ENCODE measurements at places on chromosomes 13 and 19.
A peak's percentile ranks its signal among the peaks of the same experiment; 100 is the strongest.

- no peak for DNase-seq
Observed at GRCh38 chr19:29681422-29682235, 16.4 kb downstream of the PLEKHF1 start.

DNA sequence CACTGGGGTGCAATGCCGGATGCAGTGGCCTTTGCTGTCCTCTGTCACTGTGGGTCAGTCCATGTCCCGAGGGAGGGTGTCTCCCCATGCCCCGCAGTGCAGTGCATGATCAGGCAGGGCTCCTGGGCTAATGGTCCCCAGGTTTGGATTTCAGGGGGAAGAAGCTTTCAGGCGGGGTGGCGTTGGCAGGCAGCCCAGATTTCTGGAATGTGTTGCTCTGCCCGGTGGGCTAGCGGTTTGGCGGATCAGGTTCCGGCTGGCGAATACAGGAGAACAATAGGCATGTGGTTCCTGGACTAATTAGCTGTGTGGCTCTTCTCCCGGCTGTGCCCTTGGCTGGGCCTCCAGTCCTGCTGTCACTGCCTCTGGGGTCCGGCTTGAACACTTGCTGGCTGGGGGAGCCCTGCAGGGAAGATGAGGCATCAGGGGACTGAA is 141.3 kb downstream of the FGF9 start:
- DNase-seq = no peak

- DNase-seq = no peak
Observed at GRCh38 chr13:83449668-83450395, 432.4 kb downstream of the SLITRK1 start.

DNA sequence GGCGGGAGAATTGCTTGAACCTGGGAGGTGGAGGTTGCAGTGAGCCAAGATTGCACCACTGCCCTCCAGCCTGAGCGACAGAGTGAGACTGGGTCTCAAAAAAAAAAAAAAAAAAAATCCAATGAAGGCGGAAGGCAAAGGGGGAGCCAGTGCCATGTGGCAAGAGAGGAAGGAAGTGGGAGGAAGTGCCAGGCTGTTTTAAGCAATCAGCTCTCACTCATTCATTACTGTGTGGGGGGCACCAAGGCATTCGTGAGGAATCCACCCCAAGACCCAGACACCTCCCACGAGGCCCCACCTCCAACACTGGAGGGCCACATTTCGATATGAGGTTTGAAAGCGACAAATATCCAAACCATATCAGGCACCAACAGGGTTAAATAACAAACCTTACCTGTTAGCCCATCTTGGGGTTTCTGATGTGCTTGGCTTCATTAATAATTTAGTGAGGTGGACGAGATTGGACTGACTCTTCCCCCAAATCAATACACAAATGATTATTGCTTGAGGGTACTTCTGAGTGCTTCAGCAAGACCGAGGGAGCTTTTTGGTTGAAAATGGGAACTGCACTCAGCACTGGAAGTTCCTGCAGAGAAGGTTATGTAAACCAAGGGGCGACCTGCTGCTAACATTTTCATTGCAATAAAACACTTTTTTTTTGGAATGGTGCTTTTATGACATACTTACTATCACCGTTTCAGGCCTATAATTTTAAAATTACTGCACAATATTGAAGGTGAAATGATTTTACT is 7.5 kb upstream of the LRP3 start:
- DNase-seq = no peak

GRCh38 chr19:40614622-40615411 is 13.6 kb downstream of the LTBP4 start:
- DNase-seq = peak; percentile 96

DNA sequence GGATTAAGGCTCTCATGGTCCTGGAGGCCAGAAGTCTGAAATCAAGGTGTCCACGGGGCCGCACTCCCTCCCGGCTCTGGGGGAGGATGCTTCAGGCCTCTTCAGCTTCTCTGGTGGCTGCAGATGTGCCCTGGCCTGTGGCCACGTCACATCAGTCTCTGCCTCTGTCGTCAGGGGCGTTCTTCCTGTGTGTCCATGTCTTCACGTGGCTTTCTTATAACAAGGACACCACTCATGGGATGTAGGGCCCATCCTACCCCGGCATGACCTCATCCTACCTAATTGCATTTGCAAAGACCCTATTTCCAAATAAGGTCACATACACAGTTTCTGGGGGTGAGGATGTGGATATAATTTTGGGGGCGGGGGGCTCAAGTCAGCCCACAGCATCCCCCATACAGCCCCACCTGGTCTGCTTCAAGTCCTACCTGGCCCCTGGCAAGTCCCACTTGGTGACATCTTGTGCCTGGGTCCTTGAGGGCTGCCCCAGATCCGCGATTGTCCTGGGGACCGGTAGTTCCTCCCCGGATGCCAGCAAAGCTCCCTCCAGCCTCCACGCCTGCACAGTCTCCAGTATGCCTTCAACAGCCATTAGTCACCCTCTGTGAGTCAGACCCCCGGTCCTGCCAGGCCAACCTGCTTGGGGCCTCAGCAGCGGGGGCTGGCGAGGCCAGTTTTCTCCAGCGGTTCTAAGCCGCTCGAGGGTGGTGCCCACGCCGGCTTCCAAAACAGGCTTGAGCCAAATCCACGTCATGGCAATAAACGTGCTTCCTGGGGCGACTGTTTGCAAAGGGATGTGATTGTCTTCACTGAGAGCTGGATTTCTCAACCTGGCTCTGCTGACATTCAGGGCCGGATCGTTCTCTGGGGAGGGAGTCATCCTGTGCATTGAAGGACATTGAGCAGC is 32.2 kb downstream of the MYO9B start:
- no peak for DNase-seq

GRCh38 chr13:113411216-113412023 is 41.9 kb downstream of the ADPRHL1 start:
- no peak for DNase-seq

- no peak for DNase-seq
Observed at GRCh38 chr19:45296355-45296754, 26.3 kb downstream of the CKM start.

DNA sequence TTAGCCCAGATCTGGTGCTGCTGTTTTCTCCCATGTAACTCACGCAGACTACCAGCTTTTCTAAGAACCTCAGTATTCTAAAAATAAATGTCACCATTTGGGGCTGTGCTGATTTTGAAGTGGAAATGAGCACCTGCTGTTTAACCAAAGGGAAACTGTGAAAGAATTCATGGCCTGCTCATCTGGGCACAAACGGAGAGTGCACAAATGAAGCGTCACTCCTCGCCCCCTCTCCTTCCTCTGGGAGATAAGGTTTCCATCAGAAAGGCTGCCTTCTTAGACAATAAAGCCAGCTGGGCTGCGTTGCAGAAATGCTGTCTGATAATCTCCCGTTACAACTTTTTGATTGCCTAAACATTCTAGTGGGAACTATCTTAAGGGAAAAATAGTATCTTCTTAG is 73.7 kb upstream of the SLC15A1 start:
- DNase-seq = no peak

GRCh38 chr13:113938716-113939115 is 35.2 kb downstream of the C13orf46 start:
- DNase-seq = no peak

GRCh38 chr13:28530729-28531076 is 35.8 kb upstream of the FLT1 start:
- DNase-seq = no peak

GRCh38 chr19:44024900-44025216 is 321 bp upstream of the ZNF222 start:
- no peak for DNase-seq

DNA sequence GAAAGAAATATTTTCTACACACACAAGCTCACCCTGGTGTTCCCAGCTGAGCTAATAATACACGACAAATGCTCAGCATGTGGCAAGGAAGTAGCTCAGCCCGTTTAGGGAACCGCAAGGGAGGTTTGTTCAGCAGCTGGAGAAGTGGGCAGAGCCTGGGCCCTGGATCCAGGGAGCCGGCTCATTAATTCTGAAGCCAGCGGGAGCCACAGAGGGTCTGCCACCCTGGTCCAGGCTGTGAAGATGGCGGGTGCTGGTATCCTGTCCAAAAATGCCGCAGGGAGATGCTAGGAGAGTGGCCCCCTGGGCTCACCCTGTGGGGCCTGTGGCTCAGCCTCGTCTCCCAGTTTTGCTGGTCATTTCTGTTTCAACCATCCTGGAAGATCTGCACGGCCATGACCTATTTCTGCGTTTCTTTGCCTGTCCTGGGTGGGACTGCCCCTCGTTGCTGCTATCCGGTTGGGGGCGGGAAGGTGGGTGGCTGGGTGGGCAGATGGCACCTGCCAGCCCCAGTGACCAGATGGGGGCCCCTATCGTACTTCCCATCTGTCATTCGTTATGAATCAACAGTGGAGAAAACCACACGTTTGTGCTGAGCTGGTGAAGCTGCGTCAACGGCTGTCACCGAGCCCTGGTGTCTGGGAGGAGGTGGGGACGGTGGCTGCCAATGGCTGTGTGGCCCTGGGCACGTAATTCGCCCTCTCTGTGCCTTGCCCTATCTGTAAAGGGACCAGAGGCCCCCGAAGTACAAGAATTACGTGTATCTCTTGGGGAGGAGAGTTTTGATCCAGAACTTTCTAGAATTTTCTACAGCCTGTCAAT is 2.7 kb upstream of the GNA15 start:
- peak; percentile 62 for DNase-seq

DNA sequence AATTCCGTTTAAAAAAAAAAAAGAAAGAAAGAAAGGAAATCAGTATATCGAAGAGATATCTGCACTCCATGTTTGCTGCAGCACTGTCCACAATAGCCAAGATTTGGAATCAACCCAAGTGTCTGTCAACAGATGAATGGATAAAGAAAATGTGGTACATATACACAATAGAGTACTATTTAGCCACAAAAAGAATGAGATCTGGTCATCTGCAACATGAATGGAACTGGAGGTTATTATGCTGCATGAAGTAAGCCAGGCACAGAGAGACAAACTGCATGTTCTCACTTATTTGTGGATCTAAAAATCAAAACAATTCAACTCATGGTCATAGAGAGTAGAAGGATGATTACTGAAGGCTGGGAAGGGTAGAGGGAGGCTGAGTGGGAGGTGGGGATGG is 16.3 kb downstream of the ZNF565 start:
- DNase-seq = no peak

- no peak for DNase-seq
Observed at GRCh38 chr19:17751912-17752273, 616 bp downstream of the FCHO1 start.

DNA sequence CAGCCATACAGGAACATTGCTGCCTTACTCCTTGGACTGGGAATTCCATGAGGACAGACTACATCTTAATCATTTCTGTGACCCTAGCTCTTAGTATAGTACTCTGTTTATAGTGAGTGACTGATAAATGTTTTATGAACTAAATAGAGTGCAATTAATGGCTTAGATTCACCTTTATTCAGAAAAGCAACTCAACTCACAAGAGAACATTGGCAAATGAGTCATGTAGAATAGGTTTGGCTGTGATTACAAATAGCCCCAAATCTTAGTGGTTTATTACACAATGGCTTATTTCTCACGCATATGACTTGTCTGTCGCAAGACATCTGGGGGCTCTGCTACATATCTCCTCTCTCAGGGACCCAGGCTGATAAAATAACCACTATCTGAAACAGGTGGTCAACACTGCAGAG is 121.6 kb upstream of the KL start:
- no peak for DNase-seq

DNA sequence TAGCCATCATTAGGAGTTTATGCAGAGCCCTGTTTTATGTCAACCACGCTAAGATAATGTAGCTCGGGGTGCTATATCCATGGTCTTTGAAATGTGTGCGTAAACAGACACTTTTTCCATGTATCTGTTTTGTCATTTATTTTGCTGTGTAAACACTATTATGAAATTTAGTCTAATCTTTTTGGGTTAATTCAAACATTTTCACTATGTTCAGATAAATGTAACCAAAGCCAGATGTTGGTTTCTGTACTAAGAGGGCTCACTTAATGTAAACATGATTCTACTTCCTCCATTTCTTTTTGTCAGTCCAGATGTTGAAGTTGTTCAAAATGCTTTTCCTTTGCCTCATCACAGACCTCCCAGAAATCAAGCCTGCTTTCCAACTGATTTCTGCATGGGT is 499.5 kb upstream of the GPC6 start:
- DNase-seq = no peak

DNA sequence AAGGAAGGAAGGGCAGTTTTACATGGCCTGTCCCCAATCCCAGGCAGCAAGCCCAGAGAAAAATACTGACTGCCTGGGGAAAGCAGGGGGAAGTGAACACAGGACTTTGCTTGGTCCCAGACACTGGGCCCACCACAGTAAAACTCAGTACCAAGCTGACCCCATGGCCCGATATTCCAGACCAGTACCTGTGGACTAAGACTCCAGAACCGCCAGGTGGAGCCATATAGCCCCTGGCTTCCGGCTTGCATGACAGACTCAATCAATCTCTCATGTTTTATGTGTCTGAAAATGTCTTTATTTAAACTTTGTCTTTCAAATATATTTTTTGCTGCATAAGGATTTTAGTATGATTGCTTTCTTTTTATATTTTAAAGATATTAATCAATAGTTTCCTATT is 767.9 kb upstream of the SLITRK6 start:
- no peak for DNase-seq

DNA sequence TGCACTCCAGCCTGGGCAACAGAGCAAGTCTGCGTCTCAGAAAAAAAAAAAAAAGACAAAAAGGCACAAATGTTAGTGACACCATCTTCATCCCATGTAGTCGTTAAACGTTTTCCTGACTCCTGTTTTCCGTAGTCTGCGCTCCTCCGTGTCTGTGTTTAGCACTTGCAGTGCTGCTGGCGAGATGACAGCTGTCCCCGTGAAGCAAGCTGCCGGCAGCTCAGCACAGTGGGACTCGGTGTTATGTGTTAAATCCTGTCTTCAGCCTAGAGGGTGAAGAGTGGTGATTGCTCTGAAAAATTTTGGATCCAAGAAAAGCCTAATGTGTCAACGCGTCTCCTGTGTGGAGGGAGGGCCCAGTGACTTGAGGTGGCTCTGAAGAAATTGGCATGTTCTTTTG is 18.4 kb downstream of the UBXN6 start:
- DNase-seq = no peak

DNA sequence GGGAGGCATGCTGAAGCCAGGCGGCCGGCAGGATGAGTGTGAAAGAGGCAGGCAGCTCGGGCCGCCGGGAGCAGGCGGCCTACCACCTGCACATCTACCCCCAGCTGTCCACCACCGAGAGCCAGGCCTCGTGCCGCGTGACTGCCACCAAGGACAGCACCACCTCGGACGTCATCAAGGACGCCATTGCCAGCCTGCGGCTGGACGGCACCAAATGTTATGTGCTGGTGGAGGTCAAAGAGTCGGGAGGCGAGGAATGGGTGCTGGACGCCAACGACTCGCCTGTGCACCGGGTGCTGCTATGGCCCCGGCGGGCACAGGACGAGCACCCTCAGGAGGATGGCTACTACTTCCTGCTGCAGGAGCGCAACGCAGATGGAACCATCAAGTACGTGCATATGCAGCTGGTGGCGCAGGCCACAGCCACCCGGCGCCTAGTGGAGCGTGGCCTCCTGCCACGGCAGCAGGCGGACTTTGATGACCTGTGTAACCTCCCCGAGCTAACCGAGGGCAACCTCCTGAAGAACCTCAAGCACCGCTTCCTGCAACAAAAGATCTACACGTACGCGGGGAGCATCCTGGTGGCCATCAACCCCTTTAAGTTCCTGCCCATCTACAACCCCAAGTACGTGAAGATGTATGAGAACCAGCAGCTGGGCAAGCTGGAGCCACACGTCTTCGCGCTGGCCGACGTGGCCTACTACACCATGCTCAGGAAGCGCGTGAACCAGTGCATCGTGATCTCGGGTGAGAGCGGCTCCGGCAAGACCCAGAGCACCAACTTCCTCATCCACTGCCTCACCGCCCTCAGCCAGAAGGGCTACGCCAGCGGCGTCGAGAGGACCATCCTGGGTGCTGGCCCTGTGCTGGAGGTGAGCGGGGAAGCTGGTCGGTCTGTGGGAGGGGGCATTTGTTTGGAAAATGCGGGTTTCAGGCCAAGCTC is 26.4 kb downstream of the MYO9B start:
- DNase-seq = no peak

- DNase-seq = no peak
Observed at GRCh38 chr13:33182729-33183128, 102.8 kb downstream of the STARD13 start.
